ENCODE measurements at places on chromosomes 12 and 14. TPM values are rescaled to one million over a fixed set of nuclear protein-coding genes. Genes with fewer than 3 reads are reported as not detected.

Gene TSPAN19
- polyA plus RNA-seq, result not detected

Gene NRXN3
- not detected for polyA plus RNA-seq

Gene GUCY2C
- polyA plus RNA-seq, result 0.85 TPM

Gene EEF1AKMT3
- 1.5 TPM for polyA plus RNA-seq

Gene LALBA
- polyA plus RNA-seq, result not detected

Gene ANKRD33
- polyA plus RNA-seq, result not detected

Gene TIMELESS
- polyA plus RNA-seq, result 14.3 TPM

Gene TTC6
- polyA plus RNA-seq, result not detected

Gene OSBPL8
- 98.4 TPM for polyA plus RNA-seq

Gene PLEKHG7
- 12.0 TPM for polyA plus RNA-seq

Gene LRRC10
- not detected for polyA plus RNA-seq

Gene HCAR2
- not detected for polyA plus RNA-seq

Gene KLRC4
- not detected for polyA plus RNA-seq

Gene KERA
- polyA plus RNA-seq, result not detected

Gene ZC2HC1C
- 3.1 TPM for polyA plus RNA-seq

Gene STAC3
- polyA plus RNA-seq, result 2.4 TPM

Gene FGD6
- polyA plus RNA-seq, result 5.0 TPM

Gene PHLDA1
- 0.08 TPM for polyA plus RNA-seq

Gene C12orf42
- 25.4 TPM for polyA plus RNA-seq

Gene TCL1B
- polyA plus RNA-seq, result not detected

Gene SERPINA9
- 0.63 TPM for polyA plus RNA-seq

Gene KCNC2
- polyA plus RNA-seq, result not detected

Gene PTPRB
- polyA plus RNA-seq, result 0.30 TPM

Gene RTN1
- polyA plus RNA-seq, result 0.24 TPM

Gene ESPL1
- not detected for polyA plus RNA-seq

Gene AKAP6
- polyA plus RNA-seq, result 1.9 TPM

Gene ABHD12B
- polyA plus RNA-seq, result not detected

Gene IQSEC3
- polyA plus RNA-seq, result not detected

Gene COQ6
- polyA plus RNA-seq, result 18.9 TPM

Gene PCNX1
- polyA plus RNA-seq, result 5.6 TPM

Gene ACVRL1
- not detected for polyA plus RNA-seq

Gene KRT78
- polyA plus RNA-seq, result not detected

Gene CPNE8
- polyA plus RNA-seq, result 0.86 TPM

Gene PLA2G1B
- not detected for polyA plus RNA-seq

Gene SPATA7
- 1.8 TPM for polyA plus RNA-seq

Gene ANKS1B
- polyA plus RNA-seq, result not detected

Gene PPFIBP1
- 2.2 TPM for polyA plus RNA-seq

Gene RHOJ
- polyA plus RNA-seq, result not detected

Gene RPS6KL1
- polyA plus RNA-seq, result 1.4 TPM

Gene INHBC
- not detected for polyA plus RNA-seq

Gene GPR84
- not detected for polyA plus RNA-seq

Gene CLEC9A
- polyA plus RNA-seq, result not detected

Gene NTN4
- polyA plus RNA-seq, result not detected

Gene LMO3
- polyA plus RNA-seq, result not detected

Gene LMNTD1
- polyA plus RNA-seq, result not detected

Gene PFKM
- 7.5 TPM for polyA plus RNA-seq

Gene KLHDC1
- 2.6 TPM for polyA plus RNA-seq

Gene NKX2-8
- polyA plus RNA-seq, result not detected

Gene PAX9
- not detected for polyA plus RNA-seq

Gene NYNRIN
- polyA plus RNA-seq, result not detected

Gene CCDC77
- 7.4 TPM for polyA plus RNA-seq

Gene APOF
- polyA plus RNA-seq, result not detected

Gene SMIM41
- not detected for polyA plus RNA-seq

Gene GLIPR1L1
- not detected for polyA plus RNA-seq

Gene SYCP3
- polyA plus RNA-seq, result 0.33 TPM
